Activated CD8-positive, alpha-beta memory T cell treated with anti-CD3 and anti-CD28 coated beads for 48 hours (primary cell): ENCODE measurements at places on chromosomes 16 and 17.

GRCh38 chr17:46208997-46209396, 15.8 kb upstream of the KANSL1 start:
- DNase-seq: no peak

DNA sequence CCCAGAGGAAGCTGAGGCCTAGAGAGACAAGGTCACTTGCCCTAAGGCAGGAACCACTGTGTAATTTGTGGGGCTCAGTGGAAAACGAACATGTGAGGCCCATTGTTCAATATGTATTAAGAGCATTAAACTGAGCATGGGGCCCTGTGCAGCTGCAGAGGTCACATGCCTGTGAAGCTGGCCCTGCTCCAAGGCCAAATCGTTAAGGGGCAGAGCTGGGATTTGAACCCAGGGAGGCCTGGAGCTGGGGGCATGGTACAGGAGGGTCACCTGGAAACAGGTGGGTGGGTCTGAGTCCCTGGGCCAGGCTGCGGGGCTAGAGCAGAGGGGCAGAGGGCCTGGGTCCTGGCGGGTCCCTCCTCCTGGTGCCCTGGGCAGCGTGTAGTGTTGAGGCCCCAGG, 19.7 kb downstream of the C16orf74 start:
- DNase-seq: no peak

DNA sequence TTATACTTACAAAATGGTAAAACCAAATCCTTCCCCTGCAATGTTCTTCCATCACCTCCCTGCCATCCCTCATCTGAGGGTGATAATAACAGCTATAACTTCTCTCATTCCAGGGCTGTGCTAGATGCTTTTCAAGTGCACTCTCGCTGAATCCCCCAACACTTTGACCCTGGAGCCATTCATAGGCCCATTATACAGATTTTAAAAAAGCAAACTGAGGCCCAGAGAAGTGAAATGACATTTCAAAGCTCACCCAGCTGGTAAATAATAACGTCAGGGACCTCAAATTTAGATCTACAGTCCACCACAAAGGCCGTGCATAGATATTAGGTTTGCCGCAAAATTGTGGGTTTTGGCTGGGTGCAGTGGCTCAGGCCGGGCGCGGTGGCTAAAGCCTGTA, 378.8 kb downstream of the SLC39A11 start:
- no peak for DNase-seq

GRCh38 chr17:29138184-29138955, 41.8 kb downstream of the MYO18A start:
- DNase-seq: peak; percentile 22

DNA sequence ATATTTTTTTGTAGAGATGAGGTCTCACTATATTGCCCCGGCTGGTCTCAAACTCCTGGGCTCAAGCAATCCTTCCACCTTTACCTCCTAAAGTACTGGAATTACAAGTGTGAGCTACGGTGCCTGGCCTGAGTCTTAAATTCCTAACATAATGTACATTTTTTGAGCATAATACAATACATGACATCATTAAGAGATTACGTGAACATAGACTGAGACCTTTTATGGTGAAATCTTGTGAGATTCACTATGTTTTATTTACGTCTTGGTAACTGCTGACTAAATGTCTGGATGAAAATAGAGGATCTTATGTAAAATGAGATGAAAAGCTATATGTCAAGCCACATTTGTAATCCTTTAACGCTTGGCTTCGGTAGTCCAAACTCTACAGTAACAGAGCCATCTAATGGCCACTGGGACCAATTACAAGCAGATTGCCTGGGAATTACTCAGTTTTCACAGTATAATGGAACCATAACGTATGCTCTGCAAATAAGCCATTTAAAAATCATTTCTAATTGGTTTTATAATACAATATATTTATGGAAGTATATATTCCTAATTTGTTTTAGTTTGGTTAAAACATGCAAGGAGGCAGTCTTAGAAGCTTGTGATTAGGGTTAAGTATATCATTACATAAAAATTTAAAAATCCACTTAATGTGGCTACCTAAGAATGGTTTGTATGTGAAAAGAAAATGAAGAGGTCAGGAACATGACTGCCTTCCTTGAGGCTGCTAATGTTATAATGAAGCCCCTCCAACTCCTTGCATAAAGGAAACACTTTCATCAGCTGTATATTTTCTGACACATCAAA, 8.1 kb upstream of the EFCAB13 start:
- no peak for DNase-seq

DNA sequence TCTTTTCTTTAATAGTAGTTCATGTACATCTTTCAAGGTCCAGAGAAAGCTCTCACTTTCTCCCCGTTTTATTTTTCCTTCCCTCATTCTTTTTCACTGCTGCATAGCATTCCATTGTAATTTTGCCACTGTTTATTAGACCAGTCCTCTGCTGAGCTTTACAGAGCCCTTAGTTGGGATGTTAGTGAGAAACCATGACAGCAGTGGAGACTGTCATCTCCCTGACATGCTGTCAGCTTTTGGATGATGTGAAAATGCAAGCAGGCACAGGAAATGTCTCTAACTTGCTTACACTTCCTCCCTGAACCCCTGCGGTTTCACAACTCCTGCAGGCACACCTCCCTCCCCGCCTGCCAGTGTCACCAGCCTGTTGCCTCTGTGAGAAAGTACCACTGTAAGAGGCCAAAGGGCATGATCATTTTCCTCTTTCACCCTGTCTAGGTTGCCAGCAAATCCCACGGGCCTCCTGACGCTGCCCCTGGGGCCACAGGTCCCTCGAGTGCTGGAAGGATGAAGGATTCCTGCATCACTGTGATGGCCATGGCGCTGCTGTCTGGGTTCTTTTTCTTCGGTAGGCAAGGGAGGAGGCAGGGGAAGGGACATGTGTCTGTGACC, at the start of gene ITGAL:
Gene ITGAL (plus strand): TSS at position 415 of the 615 bp plus-strand sequence. CDS start 96 bp downstream, at position 511.
- DNase-seq: peak; percentile 34

GRCh38 chr17:28993645-28994426, 12.0 kb downstream of the SEZ6 start:
- DNase-seq: no peak

DNA sequence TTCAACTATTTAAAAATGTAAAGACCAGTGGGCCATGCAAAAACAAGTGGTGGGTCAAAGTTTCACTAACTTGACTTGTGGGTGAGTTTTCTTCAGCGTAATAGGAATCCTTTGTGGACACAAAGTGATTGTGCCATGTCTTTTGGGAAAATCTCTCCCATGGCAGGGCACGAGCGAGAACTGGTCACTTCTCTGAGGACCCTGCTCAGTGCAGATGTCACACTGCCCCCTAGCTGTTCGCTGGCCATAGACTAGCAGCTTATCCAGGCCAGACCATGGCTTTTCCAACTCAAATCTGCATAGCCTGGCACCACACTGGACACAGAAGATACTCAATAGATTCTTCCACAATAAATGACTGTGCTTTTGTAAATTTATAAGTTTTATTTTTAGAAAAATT, 306.0 kb upstream of the CCL2 start:
- no peak for DNase-seq

DNA sequence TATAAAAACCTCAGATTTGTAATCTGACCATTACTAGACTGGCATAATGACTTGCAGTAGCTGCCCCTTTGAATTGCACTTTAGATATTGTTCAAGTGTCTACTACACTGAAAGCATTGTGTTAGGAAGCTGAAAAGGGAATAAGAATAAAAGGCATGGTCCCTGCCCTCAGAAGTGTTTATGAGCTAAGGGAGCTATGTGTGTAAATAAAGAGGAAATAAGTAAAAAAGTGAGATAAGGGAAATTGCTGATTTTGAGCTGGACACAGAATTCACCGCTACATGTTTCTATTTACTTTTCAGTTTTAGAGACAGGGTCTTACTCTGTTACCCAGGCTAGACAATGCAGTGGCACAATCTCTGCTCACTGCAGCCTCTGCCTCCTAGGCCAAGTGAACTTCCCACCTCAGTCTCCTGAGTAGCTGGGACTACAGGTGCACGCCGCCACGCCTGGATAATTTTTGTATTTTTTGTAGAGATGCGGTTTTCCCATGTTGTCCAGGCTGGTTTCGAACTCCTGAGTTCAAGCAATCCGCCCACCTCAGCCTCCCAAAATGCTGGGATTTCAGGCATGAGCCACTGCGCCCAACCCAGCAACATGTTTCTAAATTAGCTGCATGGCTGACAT, 57.0 kb downstream of the GRB2 start:
- DNase-seq: no peak

DNA sequence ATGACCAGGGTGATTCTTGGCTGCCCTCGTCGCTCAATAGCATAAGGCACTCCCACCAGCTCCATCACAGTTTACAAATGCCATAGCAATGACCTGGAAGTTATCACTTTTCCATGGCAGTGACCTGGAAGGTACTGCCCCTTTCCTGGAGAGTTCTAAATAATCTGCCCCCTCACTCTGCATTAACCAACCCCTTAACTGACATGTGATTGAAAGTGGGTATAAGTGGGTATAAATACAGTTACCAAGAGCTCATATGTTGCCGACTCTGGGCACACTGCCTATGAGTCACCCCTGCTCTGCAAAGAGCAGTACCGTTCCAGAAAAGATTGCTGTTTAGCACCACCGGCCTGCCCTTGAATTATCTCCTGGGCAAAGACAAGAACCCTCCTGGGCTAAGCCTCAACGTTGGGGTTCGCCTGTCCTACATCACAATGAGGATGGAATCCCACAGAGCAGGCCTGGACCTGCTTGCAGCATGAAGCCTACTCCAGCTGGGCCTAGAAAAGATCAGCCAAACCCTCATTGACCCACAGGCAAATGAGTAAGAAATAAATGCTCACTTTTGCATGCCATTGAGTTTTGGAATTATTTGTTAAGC, 95.2 kb upstream of the SEC14L1 start:
- no peak for DNase-seq

- no peak for DNase-seq
These were observed 11.6 kb upstream of the DLX4 start for GRCh38 chr17:49957350-49957749.

DNA sequence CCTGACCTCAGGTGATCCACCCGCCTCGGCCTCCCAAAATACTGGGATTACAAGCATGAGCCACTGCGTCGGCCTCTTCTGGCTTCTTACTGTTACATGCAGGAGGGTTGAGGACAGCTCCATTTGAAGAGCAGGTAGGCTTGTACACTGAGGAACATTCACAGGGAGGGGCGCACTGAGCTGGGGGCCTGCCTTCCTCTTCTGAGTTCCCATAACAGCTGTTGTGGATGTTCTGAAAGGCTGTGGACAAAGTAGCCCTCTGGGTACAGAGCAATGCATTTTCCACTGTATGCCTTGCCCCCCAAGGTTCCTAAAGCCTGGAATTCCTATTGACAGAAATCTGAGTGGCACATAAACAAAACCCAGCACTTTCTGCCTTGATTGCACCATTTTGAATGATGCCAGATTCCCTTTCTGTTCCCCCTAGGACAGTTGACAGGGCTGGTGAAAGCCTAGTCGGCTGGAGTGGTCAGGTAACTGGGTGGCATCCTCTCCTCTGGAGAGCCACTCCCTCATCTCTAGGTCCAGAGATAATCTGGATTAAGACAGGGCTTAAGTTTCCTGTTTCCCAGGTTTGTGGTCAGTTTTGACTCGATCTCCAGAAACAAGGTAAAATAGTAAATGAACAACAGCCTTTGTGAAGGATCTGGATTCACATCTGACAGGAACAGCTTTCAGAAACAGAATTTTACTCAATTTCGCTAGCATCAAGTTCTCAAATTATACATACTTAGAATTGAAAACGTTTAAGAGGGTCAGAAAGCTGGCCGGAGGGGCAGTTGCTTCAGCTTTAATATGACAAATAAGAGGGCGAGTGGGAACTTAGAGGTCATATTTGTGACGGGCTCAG, 1.3 kb upstream of the CDK5R1 start:
- no peak for DNase-seq

- no peak for DNase-seq
These were observed 139.3 kb downstream of the CDH11 start for GRCh38 chr16:64982581-64982980.

DNA sequence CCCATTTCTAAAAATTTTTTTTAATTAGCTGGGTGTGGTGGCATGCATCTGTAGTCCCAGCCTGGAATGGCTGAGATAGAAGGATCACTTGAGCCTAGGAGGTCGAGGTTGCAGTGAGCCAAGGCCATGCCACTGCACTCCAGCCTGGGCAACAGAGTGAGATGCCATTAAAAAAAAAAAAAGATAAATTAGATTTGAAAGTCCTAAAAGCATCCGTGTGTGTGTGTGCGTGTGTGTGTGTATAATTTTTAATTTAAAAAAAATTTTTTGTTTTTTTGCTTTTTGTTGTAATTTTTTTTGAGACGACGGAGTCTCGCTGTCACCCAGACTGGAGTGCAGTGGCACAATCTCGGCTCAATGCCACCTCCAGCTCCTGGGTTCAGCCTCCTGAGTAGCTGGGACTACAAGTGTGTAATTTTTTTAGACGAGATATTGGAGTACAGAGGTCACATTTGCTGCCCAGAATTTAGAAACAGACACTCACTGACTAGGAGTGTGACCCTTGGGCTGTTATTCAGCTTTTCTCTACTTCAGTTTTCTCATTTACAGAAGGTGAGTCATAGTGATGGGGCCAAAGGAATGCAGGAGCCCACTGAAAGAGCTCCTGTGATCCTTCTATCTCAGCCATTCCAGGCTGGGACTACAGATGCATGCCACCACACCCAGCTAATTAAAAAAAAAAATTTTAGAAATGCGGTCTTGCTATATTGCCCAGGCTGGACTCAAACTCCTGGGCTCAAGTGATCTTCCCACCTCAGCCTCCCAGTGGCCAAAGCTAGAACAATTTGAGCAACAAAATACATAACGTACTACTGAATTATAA, 25.5 kb upstream of the TBX4 start:
- no peak for DNase-seq

DNA sequence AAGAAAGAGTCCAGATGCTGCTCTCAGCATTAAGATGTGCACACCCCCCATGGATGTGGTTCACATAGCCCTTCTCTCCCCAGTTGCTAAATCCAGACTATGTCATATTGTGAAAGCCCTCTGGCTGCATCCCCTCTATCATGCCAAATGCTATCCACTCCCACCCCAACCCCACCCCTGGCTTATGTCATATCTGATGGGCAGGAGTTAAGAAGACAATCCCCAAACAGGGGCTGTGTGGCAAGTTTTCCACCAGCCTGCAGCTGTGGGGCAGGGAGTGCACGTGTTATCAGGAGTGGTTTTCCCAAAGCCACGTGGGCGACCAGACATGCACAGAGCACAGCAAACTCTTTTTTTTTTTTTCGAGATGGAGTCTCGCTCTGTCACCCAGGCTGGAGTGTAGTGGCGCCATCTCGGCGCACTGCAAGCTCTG, 10.0 kb downstream of the FAM117A start:
- DNase-seq: no peak

DNA sequence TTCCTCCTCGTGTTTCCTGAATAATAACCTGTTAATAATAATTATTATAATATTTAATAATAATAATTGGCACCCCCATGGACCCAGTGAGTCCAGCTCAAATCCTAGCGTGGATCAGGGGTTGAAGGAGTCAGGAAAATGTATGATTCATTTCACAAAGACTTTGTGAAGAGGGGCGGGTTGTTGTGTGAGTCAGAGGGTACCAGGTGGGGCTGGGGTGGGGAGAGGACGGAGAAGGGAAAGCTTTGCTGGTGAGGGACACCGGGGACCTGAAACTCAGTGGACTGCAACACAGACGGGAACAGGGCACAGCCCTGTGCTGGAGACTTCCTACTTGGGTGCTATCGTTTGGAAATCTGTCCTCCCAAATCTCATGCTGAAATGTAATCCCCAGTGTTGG, 3.1 kb upstream of the ADORA2B start:
- no peak for DNase-seq

GRCh38 chr16:88534638-88535190, 35.5 kb upstream of the ZC3H18 start:
- DNase-seq: no peak

GRCh38 chr17:76822184-76822778, 45.9 kb upstream of the MGAT5B start:
- no peak for DNase-seq
